ENCODE measurements at places on chromosomes 13 and 19.

DNA sequence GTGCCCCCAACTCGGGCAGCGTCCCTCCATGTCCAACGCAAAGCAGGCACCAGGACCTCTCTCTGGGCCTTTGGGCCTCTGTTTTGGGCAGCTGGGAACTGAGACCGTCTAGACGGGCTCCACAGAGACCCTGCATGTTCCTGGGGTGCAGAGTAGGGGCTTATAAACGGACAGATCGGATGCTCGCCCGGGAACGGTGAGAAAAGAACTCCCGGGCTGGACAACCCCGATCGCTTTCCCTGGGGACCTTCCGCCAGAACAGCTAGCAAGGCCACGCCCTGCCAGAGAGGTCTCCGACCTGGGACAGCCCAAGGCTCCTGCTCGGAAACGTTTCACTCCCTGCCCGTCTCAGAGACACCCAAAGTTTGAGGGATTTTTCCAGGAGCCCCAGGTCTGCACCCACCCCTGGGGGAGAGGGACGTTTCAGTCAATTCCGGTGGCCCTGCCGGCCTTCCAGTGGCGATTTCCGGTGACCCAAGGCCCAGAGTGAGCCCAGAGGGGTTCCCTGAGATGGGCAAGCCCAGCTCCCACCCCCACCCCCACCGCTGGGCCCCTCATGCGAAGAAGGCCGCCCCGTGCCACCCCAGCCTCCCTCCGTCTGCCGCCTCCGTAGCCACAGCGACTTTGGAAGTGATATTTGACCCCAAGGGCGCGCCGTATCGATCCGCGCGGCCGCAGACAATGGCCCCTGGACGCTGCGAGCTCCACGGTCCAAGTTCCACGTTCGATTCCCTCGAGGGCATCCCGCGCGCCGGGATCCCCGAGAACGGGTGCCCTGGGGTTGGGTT, 1.7 kb downstream of the NR2F6 start:
- peaks cover 32% of the 10 kb centered on the region for H3K4me1 ChIP-seq
- H3K27me3 ChIP-seq = no peaks in the 10 kb centered on the region
- H3K27ac ChIP-seq = no peak overlapping the region

DNA sequence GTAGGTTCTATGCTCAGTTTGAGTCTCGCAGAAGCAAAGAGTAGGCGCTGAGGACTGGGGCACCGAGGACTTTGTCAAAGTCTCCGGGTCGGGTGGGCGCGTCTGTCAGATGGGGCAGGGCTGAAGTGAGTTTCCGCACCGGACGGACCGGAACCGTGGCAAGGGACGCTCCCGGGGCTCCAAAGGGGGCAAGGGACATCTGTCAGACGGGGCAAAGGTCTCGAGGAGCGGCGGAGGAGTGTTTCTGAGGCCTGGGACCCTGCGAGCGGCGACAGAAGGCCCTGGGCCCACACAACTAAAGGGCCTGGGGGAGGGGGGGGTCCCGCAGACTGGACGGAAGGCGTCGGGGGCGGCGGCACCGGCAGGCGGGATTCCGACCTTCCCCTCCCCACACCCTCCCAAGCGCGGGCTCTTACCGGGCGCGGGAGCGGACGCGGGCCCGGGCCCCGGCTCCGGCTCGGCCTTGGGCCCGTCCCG, 13.3 kb upstream of the AKAP8L start:
- peaks cover 22% of the 10 kb centered on the region for H3K36me3 ChIP-seq
- peaks cover 26% of the 10 kb centered on the region for H3K4me1 ChIP-seq

- H3K36me3 ChIP-seq = no peaks in the 10 kb centered on the region
- H3K27ac ChIP-seq = no peak overlapping the region
- DNase-seq = no peak
- no peaks in the 10 kb centered on the region for H3K4me1 ChIP-seq
- H3K4me3 ChIP-seq = no peak overlapping the region
Observed at GRCh38 chr13:21817878-21818277, 147.0 kb downstream of the FGF9 start.

- no peak overlapping the region for H3K4me3 ChIP-seq
- DNase-seq = no peak
- peaks cover 29% of the 10 kb centered on the region for H3K36me3 ChIP-seq
- H3K4me1 ChIP-seq = peaks cover 10% of the 10 kb centered on the region
- no peaks in the 10 kb centered on the region for H3K27me3 ChIP-seq
Observed at GRCh38 chr13:79398915-79399314, 7.1 kb downstream of the RBM26 start.

DNA sequence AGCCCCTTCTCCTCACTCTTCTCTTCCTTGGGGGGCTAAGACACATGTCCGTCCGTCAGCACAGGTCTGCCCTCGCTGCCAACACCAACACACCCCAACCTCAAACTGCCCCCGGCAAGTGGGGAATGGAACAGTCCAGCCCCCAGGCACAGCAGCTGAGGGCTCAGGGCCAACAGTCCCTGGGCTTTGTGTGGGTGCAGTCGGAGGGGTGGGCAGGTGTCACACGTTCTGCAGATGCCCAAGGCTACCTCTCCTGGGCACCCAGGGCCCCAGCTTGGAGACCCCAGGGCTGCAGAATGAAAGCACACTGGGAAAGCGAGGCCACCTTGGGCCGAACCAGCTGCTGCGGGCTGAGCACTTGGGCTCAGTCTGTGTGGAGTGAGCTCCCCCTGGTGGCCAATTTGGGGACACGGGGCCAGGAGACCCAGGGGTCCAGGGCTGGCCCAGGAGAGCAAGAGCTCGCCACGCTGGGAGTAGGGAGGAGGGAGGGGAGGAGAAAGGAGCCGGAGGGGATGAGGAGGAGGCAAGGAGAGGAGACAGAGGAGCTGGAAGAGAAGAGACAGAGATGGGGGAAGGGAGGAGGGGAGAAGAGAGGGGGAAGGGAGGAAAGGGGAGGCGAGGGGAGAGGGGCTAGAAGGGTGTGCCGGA, 14.0 kb upstream of the ATP8B3 start:
- no peaks in the 10 kb centered on the region for H3K27me3 ChIP-seq
- peaks cover 89% of the 10 kb centered on the region for H3K36me3 ChIP-seq
- no peaks in the 10 kb centered on the region for H3K4me1 ChIP-seq
- H3K27ac ChIP-seq = no peak overlapping the region
- H3K4me3 ChIP-seq = no peak overlapping the region

- H3K27ac ChIP-seq = no peak overlapping the region
- no peak overlapping the region for H3K4me3 ChIP-seq
- H3K4me1 ChIP-seq = no peaks in the 10 kb centered on the region
- no peak for DNase-seq
- H3K27me3 ChIP-seq = no peaks in the 10 kb centered on the region
Observed at GRCh38 chr19:5697890-5698634, 8.0 kb downstream of the RPL36 start.

GRCh38 chr13:57527114-57527735, 104.3 kb upstream of the PCDH17 start:
- no peaks in the 10 kb centered on the region for H3K36me3 ChIP-seq
- H3K27me3 ChIP-seq = no peaks in the 10 kb centered on the region
- no peak overlapping the region for H3K4me3 ChIP-seq
- H3K27ac ChIP-seq = no peak overlapping the region
- no peaks in the 10 kb centered on the region for H3K4me1 ChIP-seq
- DNase-seq = no peak

DNA sequence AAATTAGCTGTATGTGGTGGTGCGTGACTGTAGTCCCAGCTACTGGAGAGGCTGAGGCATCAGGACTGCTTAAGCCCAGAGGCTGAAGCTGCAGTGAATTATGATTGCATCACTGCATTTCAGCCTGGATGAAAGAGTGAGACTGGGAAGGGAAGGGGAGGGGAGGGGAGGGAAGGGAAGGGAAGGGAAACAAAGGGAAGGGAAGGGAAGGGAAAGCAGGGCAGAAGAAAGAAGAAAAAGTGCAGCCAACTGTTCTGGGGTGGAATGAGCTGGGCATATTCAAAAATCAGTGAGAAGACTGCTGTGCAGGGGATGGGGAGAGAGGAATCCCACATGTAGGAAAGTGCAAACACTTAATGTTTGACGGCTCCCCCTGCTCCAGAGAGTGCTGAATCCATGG, 905.5 kb downstream of the UQCRFS1 start:
- H3K4me1 ChIP-seq = no peaks in the 10 kb centered on the region
- no peak overlapping the region for H3K27ac ChIP-seq
- H3K36me3 ChIP-seq = no peaks in the 10 kb centered on the region
- no peak overlapping the region for H3K4me3 ChIP-seq
- DNase-seq = no peak

DNA sequence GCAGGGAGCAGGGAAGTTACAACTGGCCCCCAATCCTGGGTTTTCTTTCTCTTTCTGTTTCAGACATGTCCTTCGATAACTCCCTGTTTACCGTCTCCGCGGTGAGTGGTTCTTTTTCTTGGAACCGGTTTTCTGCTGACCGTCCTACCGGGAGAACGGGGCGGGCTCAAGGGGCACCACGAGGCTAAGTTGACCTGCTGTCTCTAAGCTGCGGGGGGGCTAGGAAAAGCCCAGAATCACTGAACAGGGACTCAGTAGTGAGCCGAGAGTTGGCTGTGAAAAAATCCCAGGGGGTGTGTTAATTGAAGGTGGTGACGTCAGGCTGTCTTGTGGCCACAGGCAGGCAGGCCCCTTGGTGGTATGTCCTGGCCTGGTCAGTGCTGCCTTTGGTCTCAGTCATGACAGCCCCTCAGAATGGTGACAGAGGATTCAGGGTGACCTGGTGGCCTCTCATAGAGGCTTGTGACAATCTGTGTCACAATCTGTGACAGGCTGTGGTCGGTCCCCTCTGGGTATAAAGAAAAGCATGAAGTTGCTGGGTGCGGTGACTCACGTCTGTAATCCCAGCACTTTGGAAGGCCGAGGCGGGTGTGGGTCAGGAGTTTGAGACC, 8.1 kb upstream of the CARM1 start:
- H3K36me3 ChIP-seq = peaks cover 24% of the 10 kb centered on the region
- peaks cover 37% of the 10 kb centered on the region for H3K4me1 ChIP-seq
- no peak overlapping the region for H3K4me3 ChIP-seq

DNA sequence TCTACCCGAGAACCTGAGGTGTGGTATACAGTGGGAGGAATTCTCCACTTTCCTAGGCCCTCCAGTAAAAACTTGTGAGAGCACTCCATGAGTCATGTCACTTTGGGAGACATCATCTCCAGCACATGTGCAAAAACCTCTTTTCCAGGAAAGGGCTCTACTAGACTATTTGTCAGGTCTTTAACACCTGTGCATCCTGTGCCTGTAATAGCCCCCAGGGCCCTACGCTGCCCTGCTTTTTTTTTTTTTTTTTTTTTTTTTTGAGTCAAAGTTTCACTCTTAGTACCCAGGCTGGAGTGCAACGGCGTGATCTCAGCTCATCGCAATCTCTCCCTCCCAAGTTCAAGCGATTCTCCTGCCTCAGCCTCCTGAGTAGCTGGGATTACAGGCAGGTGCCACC, 1.7 kb upstream of the ERVV-1 start:
- no peak overlapping the region for H3K4me3 ChIP-seq
- H3K27ac ChIP-seq = no peak overlapping the region
- DNase-seq = no peak
- H3K27me3 ChIP-seq = no peaks in the 10 kb centered on the region
- no peaks in the 10 kb centered on the region for H3K4me1 ChIP-seq
